ENCODE measurements at places on chromosomes 6 and 20.

DNA sequence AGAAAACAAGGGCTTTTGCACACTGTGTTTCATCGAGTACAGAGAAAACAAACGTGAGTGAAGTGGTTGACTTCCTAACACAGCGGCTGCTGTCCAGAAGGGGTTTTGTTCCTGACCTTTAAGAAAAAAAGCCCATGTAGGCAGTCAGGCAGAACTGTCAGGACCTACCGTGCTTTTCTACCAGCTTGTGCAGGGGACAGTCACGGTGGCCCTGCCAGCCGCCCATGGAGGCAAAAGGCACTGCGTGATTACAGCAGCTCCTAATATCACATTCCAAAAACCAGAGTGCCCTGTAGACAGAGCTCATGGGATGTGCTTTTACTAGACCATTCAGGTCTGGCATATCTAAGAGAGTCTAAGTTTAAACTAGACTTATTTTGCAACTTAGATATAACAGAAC lies 12.2 kb downstream of the TNFAIP3 start:
- DNase-seq, result no peak
- H3K27ac ChIP-seq, result no peak overlapping the region
- no peak overlapping the region for H3K4me3 ChIP-seq
- peaks cover 8% of the 10 kb centered on the region for H3K4me1 ChIP-seq
- no peaks in the 10 kb centered on the region for H3K27me3 ChIP-seq

GRCh38 chr6:123830120-123830519 lies 26.5 kb downstream of the NKAIN2 start:
- H3K36me3 ChIP-seq, result no peaks in the 10 kb centered on the region
- H3K27ac ChIP-seq, result no peak overlapping the region
- no peak overlapping the region for H3K4me3 ChIP-seq
- no peaks in the 10 kb centered on the region for H3K27me3 ChIP-seq

- DNase-seq, result no peak
- H3K27ac ChIP-seq, result no peak overlapping the region
- H3K4me1 ChIP-seq, result no peaks in the 10 kb centered on the region
- no peaks in the 10 kb centered on the region for H3K36me3 ChIP-seq
Observed at GRCh38 chr20:36313926-36314325, 7.8 kb downstream of the DLGAP4 start.

GRCh38 chr6:31794294-31794865 lies 1.2 kb downstream of the VARS1 start:
- no peaks in the 10 kb centered on the region for H3K27me3 ChIP-seq
- DNase-seq, result peak; percentile 44
- peak overlapping the region; percentile 95 for H3K27ac ChIP-seq
- peaks cover 2% of the 10 kb centered on the region for H3K36me3 ChIP-seq

DNA sequence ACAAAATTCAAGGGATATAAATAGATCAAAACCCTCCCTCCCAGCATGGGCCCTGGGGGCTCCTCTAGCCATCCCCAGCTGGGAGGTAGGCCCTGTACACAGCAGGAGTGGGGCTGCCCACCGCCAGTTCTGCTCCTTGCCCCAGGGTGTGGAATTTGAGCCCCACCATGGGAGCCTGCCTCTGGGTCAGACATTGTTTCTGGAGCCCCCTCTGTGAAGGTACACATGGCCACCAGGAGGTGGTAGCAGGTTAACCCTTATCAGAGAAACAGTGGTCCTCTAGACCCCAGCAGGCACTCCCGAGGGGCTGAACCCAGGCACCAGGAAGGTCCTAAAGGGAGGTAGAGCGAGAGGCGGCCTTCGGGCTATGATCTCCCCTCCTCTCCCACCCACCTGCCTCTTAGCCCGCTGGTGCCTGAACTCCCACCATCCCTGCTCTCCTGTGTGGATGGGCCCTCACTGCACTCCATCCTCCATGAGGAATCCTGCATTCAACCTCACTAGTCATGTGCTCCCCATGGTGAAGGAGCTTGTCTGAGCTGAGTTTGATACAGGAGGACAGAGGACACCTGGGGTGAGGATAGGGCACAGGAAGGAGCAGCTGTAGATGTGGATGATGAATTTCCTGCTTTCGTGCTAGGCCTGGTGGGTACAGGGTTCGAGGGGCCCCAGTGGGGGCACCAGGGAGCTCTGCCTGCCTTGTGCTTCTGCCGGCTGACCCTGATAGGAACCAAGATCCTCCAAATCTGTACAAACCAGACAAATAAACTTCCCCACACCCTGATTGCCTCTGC lies 114.9 kb downstream of the GRM4 start:
- DNase-seq, result no peak
- H3K4me3 ChIP-seq, result no peak overlapping the region
- H3K27me3 ChIP-seq, result no peaks in the 10 kb centered on the region
- H3K36me3 ChIP-seq, result no peaks in the 10 kb centered on the region

- no peaks in the 10 kb centered on the region for H3K27me3 ChIP-seq
- peaks cover 16% of the 10 kb centered on the region for H3K36me3 ChIP-seq
- H3K4me3 ChIP-seq, result no peak overlapping the region
- peak; percentile 77 for DNase-seq
- H3K27ac ChIP-seq, result no peak overlapping the region
Observed at GRCh38 chr20:35467339-35468224, 12.2 kb downstream of the CEP250 start.

DNA sequence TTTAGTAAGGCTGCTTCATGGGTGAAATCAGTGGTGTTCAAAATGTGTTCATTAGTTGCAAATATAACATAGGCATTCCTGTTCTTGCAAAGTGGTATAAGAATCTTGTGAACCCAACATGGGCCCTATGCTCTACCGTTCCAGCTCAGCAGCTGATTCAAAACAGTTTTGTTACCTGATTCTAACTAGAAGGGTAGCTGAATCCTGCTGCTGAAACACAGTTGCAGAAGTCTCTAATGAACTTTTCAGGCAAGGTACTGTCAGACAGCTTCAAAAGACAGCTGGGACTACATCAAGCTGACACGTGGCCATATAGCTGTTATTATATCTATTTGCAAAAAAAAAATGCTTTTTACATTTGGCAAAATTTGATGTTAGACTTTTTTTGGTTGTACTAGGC lies 22.7 kb downstream of the THEMIS start:
- H3K4me1 ChIP-seq, result no peaks in the 10 kb centered on the region
- no peaks in the 10 kb centered on the region for H3K36me3 ChIP-seq
- DNase-seq, result no peak
- H3K27me3 ChIP-seq, result no peaks in the 10 kb centered on the region

- H3K36me3 ChIP-seq, result no peaks in the 10 kb centered on the region
- no peaks in the 10 kb centered on the region for H3K27me3 ChIP-seq
- no peaks in the 10 kb centered on the region for H3K4me1 ChIP-seq
Observed at GRCh38 chr6:156174031-156174890, 602.9 kb upstream of the ARID1B start.

DNA sequence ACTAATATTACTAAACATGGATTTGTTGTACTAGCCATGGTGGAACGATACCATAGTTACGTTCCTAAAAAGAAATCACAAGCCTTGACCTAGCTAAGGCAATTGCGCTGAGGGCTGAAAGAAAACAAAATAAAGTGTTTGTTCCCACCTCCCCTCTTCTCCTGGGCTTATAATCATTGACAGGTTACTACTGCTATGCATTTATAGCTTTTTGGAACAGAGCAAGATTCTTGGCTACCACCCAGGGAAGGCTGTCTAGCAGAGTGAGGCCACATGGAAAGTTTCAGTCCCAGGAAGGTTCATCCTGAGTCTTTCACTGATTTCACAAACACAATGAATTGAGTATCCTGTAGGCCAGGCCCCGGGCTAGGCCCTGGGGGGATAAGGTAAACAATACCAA lies 84.6 kb downstream of the TMEM170B start:
- H3K4me1 ChIP-seq, result no peaks in the 10 kb centered on the region
- H3K27ac ChIP-seq, result no peak overlapping the region
- no peak overlapping the region for H3K4me3 ChIP-seq
- DNase-seq, result no peak

DNA sequence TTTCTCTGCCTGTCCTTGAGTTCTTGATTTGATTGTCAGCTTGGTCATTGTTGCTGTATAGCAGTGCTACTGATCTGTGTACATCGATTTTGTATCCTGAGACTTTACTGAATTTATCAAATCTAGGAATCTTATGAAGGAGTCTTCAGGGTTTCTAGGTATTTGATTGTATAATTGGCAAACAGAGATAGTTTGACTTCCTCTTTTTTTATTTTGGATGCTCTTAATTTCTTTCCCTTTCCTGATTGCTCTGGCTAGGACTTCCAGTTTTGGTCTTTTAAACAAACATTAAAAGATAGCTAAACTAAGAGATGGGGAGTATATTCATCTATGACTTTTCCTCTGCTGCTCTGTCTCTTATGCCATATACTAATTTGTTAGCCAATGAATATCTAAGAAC lies 62.4 kb downstream of the NCOA7 start:
- H3K27me3 ChIP-seq, result no peaks in the 10 kb centered on the region
- no peak overlapping the region for H3K27ac ChIP-seq
- no peaks in the 10 kb centered on the region for H3K4me1 ChIP-seq
- no peaks in the 10 kb centered on the region for H3K36me3 ChIP-seq

DNA sequence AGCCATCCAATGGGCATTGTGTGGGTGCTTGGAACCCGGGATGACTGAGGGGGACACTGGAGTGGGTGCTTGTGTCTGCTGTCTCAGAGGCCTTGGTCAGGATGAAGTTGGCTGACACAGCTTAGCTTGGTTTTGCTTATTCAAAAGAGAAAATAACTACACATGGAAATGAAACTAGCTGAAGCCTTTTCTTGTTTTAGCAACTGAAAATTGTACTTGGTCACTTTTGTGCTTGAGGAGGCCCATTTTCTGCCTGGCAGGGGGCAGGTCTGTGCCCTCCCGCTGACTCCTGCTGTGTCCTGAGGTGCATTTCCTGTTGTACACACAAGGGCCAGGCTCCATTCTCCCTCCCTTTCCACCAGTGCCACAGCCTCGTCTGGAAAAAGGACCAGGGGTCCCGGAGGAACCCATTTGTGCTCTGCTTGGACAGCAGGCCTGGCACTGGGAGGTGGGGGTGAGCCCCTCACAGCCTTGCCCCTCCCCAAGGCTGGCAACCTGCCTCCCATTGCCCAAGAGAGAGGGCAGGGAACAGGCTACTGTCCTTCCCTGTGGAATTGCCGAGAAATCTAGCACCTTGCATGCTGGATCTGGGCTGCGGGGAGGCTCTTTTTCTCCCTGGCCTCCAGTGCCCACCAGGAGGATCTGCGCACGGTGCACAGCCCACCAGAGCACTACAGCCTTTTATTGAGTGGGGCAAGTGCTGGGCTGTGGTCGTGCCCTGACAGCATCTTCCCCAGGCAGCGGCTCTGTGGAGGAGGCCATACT lies 49.4 kb downstream of the PYGB start:
- no peaks in the 10 kb centered on the region for H3K27me3 ChIP-seq
- H3K4me3 ChIP-seq, result no peak overlapping the region
- H3K36me3 ChIP-seq, result peaks cover 23% of the 10 kb centered on the region

- no peak overlapping the region for H3K27ac ChIP-seq
- no peak overlapping the region for H3K4me3 ChIP-seq
- H3K27me3 ChIP-seq, result no peaks in the 10 kb centered on the region
- H3K4me1 ChIP-seq, result no peaks in the 10 kb centered on the region
Observed at GRCh38 chr20:3563548-3564177, 92.8 kb downstream of the ATRN start.

- H3K27me3 ChIP-seq, result peaks cover 8% of the 10 kb centered on the region
- DNase-seq, result no peak
- H3K4me3 ChIP-seq, result no peak overlapping the region
- no peaks in the 10 kb centered on the region for H3K36me3 ChIP-seq
- H3K4me1 ChIP-seq, result peaks cover 2% of the 10 kb centered on the region
Observed at GRCh38 chr6:43717389-43717788, 29.8 kb upstream of the MRPS18A start.

DNA sequence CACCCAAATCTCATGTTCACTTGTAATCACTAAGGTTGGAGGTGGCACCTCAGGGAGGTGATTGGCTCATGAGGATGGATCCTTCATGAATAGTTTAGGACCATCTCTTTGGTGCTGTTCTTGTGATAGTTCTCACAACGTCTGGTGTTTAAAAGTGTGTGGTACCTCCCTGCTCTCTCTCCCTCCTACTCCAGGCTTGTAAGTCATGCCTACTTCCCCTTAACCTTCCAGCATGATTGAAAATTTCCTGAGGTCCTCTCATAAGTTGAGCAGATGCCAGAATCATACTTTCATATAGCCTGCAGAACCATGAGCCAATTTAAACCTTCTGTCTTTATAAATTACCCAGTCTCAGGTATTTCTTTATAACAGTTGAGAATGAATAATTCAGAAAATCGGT lies 16.6 kb downstream of the HLA-A start:
- no peaks in the 10 kb centered on the region for H3K27me3 ChIP-seq
- no peak for DNase-seq
- no peaks in the 10 kb centered on the region for H3K4me1 ChIP-seq

Measured in fibroblast of lung (primary cell).